ENCODE measurements at places on chromosomes 12 and 14. TPM values are rescaled to one million over a fixed set of nuclear protein-coding genes. Genes with fewer than 3 reads are reported as not detected.

The TAS2R8 gene
- total RNA-seq = not detected

- DNase-seq = no peak
Observed at GRCh38 chr12:1916371-1917171, 1.9 kb downstream of the CACNA2D4 start.

The IPO8 gene
- total RNA-seq = 44.3 TPM

DNA sequence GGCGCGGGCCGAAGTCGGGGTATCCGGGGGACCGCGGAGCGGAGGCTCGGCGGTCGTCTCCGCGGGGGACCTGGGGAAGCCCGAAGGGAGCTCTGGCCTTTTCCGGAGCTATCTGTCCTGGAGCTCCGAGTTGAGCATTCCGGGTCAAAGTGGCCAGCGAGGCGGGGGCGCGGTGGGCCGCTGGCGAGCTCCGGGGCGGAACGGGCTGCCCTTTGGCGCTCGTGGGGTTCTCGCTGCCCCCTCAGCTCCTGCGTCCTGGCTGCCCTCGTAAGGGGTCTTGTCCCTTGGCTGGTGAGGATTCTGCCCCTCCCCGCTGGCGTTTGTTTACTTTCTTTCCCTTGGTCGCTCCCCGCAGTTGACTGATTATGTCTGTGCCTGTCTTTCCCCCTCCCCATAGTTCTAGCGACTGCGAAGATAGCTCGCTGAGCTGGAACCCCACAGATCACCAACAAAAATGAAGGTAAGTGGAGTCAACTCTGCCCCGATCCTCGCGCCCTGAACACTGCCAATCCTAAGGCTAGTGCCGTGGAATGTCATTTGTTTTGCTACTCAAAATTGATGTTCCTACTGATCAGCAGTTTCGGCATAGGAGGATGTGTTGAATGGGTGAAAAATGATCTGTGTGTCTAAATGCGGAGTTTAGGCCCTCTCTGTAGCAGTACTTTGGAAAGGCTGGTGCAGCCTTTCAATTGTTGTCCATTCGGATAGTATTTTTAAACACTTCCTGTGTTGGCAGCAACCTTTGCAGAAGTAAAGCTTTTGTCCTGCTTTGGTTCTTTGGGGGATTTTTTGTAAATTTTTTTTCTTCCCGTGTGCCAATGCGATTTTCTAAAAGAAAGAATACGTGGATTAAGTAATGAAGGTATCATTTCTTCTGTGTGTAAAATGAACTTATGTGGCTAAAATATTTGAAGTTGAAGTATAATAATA is 1.3 kb downstream of the ARID4A start:
- no peak for DNase-seq

DNA sequence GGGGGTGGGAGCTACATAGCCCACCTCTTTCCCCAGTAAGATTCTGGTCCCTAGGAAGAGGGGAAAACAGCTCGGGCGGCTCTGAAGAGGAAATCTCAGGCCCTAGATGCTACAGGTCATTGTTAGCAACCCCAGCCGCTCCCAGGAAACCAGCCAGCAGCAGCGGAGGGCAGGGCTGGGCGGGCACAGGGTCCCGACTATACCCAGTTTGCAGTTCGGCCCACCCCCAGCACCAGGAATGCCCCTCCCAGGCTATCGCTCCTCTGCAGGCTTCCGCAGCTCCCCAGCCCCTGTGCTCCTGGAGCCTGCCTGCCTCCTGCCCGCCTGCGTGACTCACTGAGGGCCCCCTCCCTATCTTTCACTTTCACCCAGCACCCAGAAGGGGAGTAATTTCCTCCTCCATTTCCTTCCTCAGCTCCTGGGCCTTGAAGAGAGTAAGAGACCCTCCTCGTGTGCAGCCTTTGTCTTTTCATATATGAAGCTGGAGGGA is 27.2 kb upstream of the PNMA1 start:
- DNase-seq = peak; percentile 75

DNA sequence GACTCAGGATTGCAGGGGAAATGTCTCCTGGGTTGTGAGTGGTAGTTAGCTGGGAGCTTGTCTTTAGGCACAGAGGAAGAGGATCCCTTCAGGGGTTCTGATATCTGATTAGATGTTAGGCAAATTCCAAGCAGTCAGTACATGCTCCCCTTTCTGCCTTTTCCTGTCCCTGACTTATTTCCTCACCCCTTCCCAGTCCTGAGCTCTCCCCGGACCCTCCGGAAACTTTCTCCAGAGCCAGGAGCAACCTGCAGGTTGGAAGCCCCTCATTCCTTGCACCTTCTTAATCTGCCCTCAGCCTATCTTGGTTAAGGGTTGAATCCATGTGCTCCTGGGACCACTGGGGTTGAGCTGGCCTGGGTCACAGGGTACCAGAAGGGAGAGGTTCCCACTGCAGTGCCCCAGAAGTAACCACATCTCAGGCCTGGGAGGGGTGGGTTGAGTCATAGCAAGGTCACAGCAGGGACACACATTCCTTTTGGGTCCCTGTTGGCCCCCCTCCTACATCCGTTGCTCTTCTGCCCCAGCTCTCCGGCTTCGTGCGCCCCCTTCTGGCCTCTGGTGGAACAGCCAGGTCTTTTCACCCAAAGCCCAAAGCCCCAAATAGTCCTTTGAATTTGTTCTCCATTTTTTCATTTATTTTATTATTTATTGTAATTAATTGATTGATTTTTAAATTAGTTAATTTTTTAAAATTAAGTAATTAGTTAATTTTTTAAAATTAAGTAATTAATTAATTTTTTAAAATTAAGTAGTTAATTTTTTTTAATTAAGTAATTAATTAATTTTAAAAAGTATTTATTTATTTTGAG is 1.8 kb downstream of the IGFBP6 start:
- peak; percentile 81 for DNase-seq

Data from activated T-helper 2 cell treated with anti-CD3 and anti-CD28 coated beads, Interferon-gamma antibody, Interleukin-2, Interleukin-4, amounts not matched to agents 10 μg/mL and 5 μg/mL and 100 μg/mL, durations not matched to agents 14 hours and 24 hours and 36 hours (primary cell).